ENCODE measurements at places on chromosomes 4 and X. TPM values are rescaled to one million over a fixed set of nuclear protein-coding genes. Genes with fewer than 3 reads are reported as not detected.

CLDN2 gene
- total RNA-seq = not detected

- no peak for DNase-seq
Measured at GRCh38 chr4:183905593-183906488, 734 bp downstream of the STOX2 start.

TMPRSS11B gene
- total RNA-seq = not detected

- no peak for DNase-seq
Measured at GRCh38 chrX:133973704-133974103, 11.7 kb downstream of the GPC3 start.

DNA sequence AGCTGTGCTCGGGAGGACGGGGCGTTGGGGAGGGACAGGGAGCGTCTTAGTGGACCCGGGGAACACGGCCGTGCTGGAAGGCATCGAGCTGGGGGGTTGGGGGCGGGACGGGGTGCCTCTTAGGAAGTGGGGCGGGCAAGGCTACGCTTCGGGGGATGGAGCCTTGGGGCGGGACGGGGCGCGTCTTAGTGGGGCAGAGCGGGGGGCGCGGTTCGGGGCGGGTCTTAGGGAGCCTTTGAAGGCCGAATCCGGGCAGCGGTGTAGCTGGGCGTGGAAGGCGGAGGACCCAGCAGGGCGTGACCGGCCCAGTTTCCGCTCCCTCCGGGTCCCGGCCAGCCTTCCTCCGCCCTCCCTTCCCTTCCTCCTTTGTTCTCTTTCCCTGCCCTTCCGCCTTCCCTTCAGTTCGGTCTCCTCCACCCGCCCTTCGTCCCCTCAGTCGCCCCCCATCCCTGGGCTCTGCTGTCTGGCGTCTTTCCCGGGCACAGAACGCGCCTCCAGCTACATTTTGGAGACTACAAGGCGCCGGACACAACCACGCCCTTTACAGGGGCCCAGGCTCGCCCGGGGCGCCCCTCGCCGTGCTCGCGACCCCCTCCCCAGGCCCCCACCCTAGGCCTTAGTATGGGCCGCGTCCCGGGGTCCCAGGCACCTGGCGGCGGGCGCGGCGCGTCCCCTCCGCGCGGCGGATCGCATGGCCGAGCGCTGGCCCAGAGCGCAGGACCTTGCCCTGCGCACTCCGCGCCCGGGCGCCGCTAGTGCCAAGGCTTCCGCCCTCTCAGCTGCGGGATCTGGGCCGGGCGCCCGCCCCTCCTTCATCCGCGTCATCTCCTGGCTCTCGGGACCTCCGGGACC is at the start of gene ARSD:
Gene ARSD (minus strand): TSS at position 757 of the 852 bp plus-strand sequence. CDS start 64 bp downstream, at position 693.
- DNase-seq = peak; percentile 88

DNA sequence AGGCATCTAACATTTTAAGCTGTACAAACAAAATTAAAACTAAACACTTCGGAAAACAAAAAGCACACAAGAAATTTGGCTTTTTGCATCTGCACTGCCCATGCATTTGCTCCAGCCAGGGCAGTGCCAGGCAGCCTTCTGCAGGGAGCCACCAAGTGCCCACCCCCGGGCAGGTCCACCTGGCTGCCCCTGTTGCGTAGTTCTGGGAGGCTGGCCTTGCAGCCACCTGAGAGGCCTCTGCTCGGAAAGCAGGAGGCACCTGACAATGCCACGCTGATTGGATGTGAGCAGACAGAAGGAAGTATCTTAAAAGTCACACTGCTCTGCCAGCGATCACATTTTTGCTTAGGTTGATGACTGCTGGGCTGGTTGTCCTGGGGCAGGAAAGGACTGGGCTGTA is 3.5 kb downstream of the TMEM271 start:
- no peak for DNase-seq

DNA sequence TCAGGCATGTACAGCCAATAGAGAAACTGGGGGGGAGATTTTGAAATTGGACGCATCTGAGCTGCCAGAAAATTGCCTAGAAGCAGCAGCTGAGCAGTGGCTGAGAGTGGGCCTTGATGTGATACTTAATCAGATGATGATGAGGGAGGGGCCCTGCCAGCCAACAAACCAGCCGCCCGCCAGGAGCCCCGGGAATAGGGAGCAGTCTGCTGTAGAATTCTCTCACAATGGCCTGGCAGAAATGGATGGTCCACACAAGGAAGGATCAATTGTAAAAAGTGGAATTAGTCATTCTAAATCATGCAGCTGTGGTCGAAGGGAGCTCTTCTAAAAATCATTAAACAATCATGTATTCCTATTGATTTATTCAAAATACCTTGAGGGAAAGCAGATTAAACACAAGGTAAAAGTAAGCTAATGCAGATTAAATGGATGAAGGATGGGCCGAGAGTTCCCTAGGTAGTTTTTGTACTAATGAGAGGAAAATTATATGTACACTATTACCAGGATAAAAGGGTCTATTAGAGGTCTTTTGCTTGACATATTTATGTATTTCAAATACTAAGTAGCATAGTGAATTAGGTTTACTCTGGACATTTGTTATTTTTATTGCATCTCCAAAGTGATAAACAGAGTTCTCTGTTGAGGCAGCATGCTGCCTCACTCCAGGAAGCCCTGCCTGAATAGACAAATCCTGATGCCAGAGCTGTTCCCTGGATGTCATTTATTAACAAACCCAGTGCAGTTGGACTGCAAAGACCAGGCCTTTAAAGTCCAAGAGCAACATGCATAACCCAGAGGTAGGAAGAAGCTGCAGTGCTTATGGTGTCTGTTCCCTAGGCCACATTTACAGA is 91.3 kb downstream of the NKX6-1 start:
- no peak for DNase-seq

All from natural killer cell treated with Interleukin-12 subunit alpha and Interleukin-12 subunit beta and Interleukin-15 and Interleukin-18, amount 100 ng/mL, for 72 hours (primary cell).